ENCODE measurements at places on chromosomes 4 and X.

DNA sequence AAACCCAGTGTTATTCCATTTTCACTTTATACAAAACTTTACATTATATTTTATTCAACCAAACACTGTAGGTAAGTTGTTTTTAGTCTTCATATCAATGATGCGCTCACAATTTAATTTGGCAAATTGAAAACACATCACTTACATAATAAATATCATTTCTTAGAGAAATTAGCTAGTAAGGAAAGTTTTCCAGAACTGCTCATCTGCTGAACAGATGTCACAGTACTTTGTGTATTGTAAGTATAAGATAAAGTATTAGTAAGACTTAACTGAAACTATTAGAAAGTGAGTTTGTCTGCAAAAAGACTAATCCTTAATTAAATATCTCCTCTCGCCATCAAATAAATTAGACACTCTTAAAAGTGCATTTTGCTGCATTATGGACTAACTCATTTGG is 108.7 kb upstream of the PACRGL start:
- DNase-seq, result no peak

DNA sequence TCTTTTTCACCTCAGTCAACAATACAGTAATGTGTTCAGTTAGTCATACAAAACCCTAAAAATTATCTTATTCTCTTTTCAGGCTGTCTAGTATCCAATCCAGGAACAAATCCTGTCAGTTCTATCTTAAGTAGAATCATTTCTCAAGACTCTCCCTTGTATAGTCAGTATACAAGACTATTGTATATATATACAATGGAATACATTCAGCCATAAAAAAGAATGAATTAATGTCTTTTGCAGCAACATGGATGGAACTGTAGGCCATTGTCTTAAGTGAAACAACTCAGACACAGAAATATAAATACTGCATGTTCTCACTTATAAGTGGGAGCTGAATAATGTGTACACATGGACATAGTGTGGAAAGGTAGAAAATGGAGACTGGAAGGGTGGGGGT is 501.2 kb upstream of the ATOH1 start:
- no peak for DNase-seq

- no peak for DNase-seq
Observed at GRCh38 chrX:101774340-101774739, 114.7 kb upstream of the ARMCX2 start.

DNA sequence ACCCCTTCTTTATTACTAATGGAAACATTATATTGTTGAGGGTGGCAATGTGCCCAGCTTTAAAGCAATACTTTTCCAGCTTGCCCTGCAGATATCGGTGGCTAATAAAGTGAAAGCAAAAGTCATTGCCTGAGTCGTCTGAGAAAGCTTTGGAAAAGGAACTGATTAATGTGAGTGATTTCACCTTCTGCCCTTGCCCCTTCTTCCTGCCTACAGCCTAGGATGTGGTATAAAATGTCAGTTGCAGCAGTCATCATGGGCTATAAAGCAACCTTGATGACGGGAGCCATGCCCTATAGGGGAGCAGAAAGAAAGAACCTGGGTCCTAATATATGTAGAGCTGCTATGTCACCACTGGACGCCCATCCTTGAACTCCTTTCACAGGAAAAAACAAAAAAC is 132.4 kb upstream of the USP9X start:
- no peak for DNase-seq

DNA sequence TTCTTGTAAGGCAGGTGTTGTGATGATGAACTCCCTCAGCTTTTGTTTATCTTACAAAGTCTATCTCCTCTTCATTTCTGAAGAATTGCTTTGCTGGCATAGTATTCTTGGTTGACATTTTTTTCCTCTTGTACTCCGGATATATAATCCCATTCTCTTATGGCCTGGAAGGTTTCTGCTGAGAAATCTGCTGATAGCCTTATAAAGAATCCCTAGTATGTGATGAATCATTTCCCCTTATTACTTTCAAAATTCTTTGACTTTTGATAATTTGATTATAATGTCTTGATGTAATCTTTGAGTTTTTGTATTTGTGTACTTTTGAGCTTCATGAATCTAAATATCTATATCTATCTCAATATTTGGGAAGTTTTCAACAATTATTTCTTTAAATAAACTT is 655.3 kb upstream of the MAGEB2 start:
- DNase-seq, result no peak
